ENCODE measurements at places on chromosomes 5 and 9. TPM values are rescaled to one million over a fixed set of nuclear protein-coding genes. Genes with fewer than 3 reads are reported as not detected.

The UGT3A2 gene
- 0.58 TPM for total RNA-seq

The PCDHGB5 gene
- total RNA-seq: 13.5 TPM

The IL3 gene
- total RNA-seq: not detected

The TMEM232 gene
- total RNA-seq: 7.0 TPM

The IFT74 gene
- 39.6 TPM for total RNA-seq

- no peak for DNase-seq
These were observed 77.6 kb downstream of the CDO1 start for GRCh38 chr5:115738830-115739229.

DNA sequence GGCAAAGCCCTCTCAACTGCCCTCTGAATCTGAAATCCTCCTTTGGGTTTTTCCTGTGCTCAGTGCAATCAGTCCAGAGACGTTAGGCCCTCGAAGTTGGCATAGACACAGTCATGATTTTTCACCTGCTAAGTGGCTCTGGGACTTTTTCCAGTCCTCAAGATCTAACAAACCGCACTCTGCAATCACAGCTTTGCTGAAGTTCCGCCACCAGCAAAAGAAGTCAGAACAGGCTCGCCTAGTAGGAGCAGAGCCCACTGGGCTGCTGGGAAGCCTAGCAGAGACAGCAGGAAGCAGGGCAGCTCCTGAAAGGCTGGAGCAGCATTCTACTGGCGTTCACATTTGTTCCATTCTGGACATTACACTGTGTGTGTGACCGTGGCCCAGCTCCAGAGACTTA lies 222.8 kb upstream of the KIF2A start:
- no peak for DNase-seq

DNA sequence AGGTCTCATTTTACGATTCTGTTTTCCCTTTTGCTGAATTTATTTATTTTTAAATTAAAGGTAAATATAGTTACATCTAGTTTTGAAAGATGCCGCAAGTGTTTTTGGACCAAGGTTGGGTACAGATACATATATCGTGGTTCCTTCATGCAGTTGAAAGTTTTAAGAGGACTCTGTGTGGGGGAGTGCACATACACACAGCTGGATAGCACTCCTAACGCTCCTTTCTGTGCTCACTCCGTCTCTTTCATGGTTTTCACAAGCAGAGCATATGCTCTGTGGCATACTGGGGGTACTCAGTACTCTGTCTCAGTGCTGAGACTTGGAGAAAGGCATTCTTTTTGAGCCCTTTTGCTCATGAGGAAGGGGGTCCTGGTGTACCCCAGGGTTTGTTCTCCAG lies 307.5 kb downstream of the DOCK8 start:
- DNase-seq: no peak

DNA sequence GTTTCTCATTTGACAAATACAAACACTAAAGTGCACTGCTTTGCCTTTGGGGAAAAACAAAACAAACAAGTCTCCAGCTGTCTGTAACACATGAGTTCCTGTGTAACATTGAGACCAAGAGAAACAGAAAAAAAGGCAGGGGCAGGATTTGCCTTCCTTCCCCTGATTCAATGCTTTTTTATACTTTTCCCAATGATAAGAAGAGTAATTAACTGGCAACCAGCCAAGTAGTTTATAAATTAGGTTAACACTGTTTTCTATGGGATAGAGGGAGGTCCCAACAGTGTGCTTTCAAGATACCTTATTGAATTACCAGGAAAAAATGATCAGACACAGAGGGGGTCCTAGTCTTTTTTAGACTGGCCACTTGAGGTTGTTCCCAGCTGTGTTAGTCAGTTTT lies 346.8 kb downstream of the TRIM36 start:
- no peak for DNase-seq

- no peak for DNase-seq
These were observed 1341.4 kb upstream of the NUDT12 start for GRCh38 chr5:104903941-104904340.

DNA sequence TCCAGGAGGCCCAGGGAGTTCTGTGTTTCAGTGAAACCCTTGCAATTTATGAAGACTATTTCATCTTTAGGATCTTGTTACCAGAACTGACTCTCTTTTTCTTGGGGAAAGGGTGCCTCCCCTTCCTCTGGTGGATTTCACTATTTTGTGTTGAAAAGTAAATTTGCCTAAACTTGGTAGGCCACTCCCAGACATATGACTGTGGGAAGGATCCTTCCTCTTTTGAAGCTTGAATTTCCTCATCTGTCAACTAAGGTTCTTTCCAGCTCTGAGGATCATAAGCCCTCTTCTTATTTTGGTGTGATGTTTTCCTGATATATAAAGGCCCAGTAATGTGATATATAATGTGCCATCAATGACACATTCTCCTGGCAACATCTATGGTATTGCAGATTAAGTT lies 59.1 kb upstream of the ZFAND5 start:
- DNase-seq: no peak

Data from urinary bladder (tissue), 4 donors.